ENCODE measurements at places on chromosomes 1 and 21.
A peak's percentile ranks its signal among the peaks of the same experiment; 100 is the strongest.

GRCh38 chr1:213274140-213274539 is 223.1 kb downstream of the RPS6KC1 start:
- no peak for DNase-seq

DNA sequence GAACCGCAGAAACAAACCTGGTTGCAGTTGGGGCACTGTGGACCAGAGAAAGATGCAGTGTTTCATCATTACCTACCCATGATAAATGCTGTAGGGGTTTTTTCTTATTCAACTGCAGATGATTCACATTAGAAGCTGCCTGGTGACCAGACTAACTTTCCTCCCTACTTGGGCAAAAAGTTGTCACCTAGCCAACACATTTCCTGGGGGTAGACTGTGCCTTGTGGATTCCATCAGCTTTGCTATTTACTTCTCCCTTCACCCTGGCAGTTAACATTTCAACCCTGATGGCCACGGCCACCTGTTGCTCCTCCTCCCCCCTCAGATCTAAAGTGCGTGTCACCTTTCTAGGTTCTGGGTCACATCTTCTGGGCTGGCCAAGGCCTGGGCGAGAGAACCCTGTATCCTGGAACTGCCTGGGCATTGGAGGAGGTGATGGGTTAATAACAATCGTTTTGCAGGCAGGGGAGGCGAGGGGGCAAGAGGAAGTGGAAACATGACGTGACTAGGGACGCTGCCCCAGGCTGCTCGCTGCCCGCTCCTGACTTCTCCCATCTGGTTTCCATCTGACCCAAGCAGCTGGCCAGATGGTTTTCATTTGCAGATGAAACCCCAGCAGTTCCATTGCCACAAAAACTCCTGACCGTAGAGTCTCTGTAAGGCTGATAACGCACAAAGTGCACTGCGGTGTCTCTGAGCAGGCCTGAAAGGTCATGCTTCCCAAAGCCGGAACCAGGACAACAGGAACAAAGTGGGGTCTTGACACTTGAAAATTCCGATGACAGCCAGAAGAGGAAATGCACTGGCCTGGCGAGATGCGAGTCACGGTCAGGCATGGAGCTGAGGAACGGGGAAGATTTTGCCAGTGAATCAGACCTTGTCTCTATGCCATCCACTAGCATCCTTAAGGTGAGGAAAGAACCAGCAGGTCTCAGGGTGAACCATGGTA is 36.6 kb downstream of the CAPZB start:
- DNase-seq, result no peak

DNA sequence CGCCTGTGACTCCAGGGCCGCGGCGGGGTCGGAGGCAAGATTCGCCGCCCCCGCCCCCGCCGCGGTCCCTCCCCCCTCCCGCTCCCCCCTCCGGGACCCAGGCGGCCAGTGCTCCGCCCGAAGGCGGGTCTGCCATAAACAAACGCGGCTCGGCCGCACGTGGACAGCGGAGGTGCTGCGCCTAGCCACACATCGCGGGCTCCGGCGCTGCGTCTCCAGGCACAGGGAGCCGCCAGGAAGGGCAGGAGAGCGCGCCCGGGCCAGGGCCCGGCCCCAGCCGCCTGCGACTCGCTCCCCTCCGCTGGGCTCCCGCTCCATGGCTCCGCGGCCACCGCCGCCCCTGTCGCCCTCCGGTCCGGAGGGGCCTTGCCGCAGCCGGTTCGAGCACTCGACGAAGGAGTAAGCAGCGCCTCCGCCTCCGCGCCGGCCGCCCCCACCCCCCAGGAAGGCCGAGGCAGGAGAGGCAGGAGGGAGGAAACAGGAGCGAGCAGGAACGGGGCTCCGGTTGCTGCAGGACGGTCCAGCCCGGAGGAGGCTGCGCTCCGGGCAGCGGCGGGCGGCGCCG is at the start of gene SIM2:
Gene SIM2, plus strand, starts transcription at position 135 of the 565 bp plus-strand sequence. CDS start 632 bp downstream, outside the sequence.
- no peak for DNase-seq

DNA sequence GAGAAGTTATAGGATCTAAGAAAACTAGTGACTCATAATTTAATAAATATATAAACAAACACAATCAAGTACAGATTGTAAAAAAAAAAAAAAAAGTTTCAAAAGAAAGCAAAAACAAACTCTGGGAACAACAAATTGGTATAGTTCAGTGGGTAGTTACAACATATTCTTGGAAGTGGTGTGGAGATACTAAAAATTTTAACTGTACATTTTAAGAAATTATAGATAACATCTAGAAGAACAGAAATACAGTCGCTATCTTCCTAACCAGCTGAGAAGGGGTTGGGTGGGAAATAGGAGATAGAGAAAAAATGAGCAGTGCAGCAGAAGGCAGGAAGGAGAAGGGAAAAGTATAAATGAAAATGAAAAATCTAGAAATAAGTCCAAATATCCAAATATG is 70.5 kb downstream of the LRRC8C start:
- no peak for DNase-seq

- no peak for DNase-seq
Observed at GRCh38 chr21:39631842-39632562, 19.3 kb downstream of the B3GALT5 start.

GRCh38 chr1:219784660-219785381 is 143.5 kb downstream of the SLC30A10 start:
- DNase-seq, result no peak

DNA sequence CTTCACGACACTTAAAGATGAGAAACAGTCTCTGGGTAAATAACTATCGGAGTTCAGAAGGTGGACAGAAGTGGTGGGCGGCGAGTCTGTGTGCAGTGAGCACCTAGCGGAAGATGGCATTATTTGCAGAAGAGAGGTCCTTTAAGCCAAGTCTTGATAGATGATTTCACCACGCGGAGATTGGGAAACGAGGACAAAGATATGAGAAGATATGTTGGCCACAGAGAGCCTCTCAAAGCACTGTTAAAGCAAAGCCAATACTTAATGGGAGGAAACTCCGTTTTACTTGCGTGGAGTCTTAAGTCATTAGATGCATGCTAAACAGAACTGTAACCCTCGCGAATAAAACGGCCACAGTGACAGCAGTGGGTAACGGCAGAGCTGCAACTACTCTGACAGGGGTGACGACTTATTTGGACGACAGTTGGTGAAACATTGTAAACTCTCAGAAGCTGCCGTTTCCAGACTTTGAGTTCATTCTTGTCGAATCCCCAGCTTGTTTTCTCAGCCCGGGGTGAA is 577 bp upstream of the CEP350 start:
- DNase-seq, result peak; percentile 33

GRCh38 chr1:244436336-244437085 is 15.2 kb downstream of the ADSS2 start:
- DNase-seq, result no peak

DNA sequence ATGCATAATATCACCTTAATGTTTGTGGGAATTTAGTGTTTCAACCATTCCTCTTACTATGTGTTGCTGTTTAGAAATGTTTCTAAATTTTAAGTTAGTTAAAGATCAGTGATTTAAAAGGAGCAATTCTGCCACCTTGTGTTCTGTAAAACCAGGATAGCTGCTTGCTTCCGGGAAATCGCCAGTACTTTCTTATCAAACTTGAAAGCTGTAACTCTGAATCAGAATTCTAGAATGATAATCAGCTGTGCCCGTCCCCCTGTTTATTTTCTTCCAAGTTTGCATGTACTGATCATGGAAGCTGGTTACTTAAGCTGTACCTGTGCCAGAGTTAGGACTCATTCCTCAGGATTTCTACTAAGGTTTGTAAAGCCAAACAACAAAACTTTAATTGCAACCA is 656.4 kb downstream of the LTN1 start:
- no peak for DNase-seq

- DNase-seq, result no peak
Observed at GRCh38 chr1:154944401-154945159, 8.1 kb upstream of the PMVK start.

GRCh38 chr21:25506261-25506660 is 101.0 kb downstream of the MRPL39 start:
- no peak for DNase-seq

DNA sequence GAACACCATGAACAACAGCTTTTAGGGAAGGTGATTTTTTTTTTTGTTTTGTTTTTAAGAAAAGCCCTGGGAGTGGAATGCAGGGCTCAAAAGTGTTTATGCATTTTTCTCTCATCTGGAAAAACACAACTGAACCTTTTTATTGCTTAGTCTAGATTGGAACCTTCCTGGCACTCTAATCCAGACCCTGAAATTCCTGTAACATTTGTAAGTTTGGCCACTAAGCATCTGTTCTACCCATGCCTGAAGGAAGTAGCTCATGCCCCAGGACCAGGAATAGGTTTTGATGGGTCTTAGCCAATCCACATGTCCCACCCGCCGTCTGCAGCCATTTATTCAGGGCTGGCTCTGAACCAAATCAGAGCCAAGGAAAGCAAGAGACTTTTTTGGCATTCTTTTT is 39.7 kb upstream of the SLC2A1 start:
- DNase-seq, result no peak

DNA sequence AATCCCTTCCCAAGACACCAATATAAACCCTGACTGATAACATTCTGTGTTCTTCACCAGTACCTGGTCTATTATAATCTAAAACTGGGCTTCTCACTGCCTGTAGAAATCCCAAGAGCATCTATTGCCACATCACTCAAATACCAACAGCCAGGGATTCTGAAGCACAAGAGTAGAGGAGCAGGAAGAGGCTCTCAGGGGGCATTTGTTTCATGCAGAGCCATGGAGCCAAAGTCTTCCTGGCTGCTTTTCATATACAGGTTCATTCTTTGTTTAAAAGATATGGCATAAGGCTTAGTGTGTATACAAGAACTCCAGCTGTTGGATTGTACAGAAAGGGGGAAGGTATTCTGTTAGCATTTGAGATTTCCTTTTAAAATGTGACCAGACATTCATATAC is 38.2 kb upstream of the USH2A start:
- no peak for DNase-seq

GRCh38 chr1:176559878-176560277 is 96.9 kb downstream of the PAPPA2 start:
- DNase-seq, result no peak

DNA sequence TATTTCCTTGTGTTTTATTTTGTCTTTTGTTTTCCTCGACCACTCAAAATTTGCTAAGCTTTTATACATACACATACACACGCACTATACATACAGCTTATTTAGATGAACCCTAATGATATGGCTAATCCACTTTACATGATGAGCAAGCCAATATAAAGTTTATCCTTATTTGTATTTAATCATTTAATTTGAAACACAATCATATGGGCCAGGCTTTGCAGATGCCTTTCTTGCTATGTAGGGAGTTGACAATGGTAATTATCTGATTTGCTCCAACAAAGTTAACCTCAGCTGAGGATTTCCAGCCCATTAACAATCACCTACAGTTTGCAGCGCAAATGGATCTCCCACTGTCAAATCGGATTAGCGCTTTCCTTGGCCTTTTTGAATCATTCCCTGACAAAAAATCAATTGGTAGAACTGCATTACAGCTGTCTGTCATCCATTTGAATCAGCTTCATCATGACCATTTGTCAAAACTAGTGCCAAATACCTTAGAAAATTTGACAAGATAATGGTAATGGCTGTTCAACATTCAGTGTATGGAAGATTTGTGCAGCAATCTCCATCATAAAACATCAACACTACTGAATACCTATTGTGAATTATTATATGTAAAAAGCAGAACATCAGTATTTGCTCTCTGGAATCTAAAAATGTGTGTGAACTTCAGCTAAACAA is 352.6 kb downstream of the MRPL39 start:
- DNase-seq, result no peak

GRCh38 chr1:157156058-157156541 is 17.9 kb upstream of the ETV3 start:
- DNase-seq, result peak; percentile 55

DNA sequence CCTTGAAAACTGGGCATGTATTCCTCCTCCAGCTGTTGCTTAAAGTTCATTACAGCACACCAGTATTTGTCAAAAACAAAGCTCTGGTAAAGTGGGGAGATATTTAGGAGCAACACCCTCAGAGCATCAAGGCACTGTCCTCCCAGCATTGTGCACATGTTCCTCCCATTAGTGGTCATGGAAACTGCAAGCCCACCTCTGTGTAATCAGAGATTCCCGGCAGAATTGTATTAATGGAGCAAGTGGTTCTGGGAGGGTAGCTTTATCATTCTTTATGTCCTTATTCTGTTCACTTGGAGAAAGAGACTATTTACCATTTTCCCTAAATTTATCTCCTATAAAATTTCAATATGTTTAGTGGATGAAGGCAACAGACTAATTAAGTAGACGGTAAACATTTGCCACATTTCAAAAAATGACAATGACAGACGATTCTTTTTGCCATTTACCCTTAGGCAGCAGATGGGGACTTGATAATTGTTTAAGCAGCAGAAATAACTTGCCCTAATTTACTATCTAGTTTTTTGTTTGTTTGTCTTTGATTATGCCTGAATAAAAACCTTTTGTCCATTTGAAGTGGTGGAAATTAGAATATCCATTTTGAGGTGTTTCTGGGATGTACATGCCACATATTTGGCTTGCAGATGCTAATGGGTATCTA is 289.6 kb upstream of the ST6GALNAC5 start:
- DNase-seq, result no peak

DNA sequence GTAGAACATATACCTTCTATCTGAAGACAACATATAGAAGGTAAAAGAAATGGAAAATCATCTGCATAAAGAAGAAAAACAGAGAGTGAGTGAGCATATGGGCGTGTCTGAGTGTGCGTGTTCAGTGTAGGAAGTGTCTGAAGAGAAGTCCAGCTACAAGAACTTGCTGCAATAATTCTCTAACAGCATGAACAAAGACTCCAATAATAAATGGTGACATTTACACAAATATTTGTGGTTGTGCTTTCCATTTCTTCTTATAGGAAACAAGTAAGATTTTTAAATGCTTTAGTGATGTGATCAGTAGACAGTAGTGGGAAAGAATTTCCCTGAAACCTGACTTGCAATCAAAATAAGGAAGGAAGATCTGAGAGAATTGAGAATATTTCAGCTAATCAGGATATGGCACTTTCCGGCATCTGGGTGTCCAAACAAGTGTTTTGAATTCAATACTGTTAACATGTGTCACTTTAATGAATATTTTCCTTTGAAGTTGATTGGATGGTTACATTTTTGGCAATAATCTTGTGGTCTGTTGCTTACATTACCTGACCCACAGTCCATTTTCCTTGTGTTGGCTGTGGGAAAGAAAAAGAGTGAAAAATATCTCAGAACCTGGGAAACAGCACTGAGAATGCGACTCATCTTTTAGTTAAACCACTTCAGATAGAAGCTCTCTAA is 154.0 kb downstream of the TGFB2 start:
- no peak for DNase-seq

DNA sequence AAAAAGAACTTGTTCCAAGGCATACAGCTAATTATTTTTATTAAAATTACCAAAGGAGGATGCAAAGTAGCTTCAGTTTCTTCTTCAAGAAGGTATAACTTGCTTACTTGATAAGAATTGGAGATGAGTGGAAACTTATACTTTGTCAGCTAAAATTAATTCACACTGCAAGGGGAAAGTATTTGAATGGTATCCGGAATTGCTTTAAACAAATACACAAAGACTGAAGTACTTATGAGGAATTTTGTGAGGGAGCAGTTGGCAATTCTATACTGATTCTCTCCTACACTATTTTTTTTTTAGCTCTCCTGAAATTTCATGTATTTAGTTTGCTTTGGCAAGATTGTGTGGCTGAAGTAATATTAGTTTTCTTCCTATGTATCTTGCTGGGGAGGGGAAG is 39.2 kb upstream of the GRIK1 start:
- DNase-seq, result no peak
